ENCODE measurements at places on chromosomes 2 and 18. TPM values are rescaled to one million over a fixed set of nuclear protein-coding genes. Genes with fewer than 3 reads are reported as not detected.

COX7A2L gene
- total RNA-seq, result 299 TPM

PKDCC gene
- total RNA-seq, result 36.9 TPM

SLC30A3 gene
- total RNA-seq, result 2.6 TPM

ESPNL gene
- 6.8 TPM for total RNA-seq

VWA3B gene
- not detected for total RNA-seq

MAPK4 gene
- total RNA-seq, result not detected

RFTN2 gene
- total RNA-seq, result not detected

FTCDNL1 gene
- total RNA-seq, result not detected

LCT gene
- not detected for total RNA-seq

IL1F10 gene
- not detected for total RNA-seq

TWIST2 gene
- 33.3 TPM for total RNA-seq

CRYGD gene
- not detected for total RNA-seq

DUSP19 gene
- 4.6 TPM for total RNA-seq

FAP gene
- total RNA-seq, result not detected

STEAP3 gene
- 6.0 TPM for total RNA-seq

GKN1 gene
- not detected for total RNA-seq

TMEM87B gene
- total RNA-seq, result 12.4 TPM

PSMA8 gene
- total RNA-seq, result not detected

DLGAP1 gene
- total RNA-seq, result 17.3 TPM

LYPD1 gene
- total RNA-seq, result not detected

ZDBF2 gene
- 6.9 TPM for total RNA-seq

DNAJB2 gene
- 123 TPM for total RNA-seq

WDR75 gene
- total RNA-seq, result 107 TPM

GAREM1 gene
- total RNA-seq, result not detected

MYO5B gene
- total RNA-seq, result not detected

ANO7 gene
- total RNA-seq, result 1.1 TPM

ACOXL gene
- not detected for total RNA-seq

C2orf78 gene
- total RNA-seq, result 0.07 TPM

TEKT4 gene
- not detected for total RNA-seq

IL36B gene
- not detected for total RNA-seq

TMEM247 gene
- not detected for total RNA-seq

All from G401 (cell line).